ENCODE measurements at places on chromosomes 7 and 10.

- DNase-seq = no peak
Observed at GRCh38 chr10:132550366-132551092, 12.9 kb downstream of the INPP5A start.

GRCh38 chr7:151818674-151819519 is 58.0 kb downstream of the PRKAG2 start:
- DNase-seq = no peak

DNA sequence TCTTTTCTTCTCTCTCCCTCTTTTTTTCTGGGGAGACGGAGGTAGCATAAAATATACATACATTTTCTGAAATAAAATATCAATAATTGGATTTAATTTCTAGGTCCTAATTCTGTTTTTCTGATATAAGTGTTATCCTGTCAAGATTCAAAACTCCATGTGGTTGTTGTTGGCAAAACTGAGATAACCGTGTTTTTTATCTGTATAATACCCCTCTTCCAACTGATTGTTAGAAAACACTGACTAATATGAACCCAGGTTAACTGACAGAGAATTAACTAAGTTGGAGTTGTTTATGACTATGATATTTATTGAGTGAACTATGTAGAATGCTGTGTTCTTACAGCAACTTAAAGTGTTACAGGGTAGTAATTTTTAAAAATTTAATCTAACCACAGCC is 236.5 kb upstream of the KAT6B start:
- no peak for DNase-seq

DNA sequence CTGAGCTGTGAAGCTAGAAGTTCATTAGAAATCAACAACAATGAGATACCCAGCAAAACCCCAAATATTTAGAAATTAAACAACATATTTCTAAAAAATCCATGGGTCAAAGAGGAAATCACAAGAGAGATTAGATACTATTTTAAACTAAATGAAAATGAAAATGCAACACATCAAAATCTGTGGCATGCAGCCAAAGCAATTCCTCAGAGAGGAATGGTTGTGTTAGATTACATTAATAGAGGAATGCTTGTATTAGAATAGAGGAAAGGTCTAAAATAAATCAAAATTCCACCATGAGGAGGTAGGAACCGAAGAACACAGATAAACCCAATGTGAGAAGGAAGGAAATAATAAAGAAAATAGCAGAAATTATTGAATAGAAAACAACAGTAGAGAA is 642.1 kb upstream of the GALNT17 start:
- no peak for DNase-seq

- no peak for DNase-seq
Observed at GRCh38 chr10:23693501-23693901, 254.6 kb downstream of the OTUD1 start.

All from stimulated activated CD4-positive, alpha-beta T cell treated with anti-CD3 and anti-CD28 coated beads, Interleukin-15, amount 100 ng/mL, for 1 hour (primary cell).